ENCODE measurements at places on chromosomes 3 and 15.

GRCh38 chr3:89449086-89449485 is 341.7 kb downstream of the EPHA3 start:
- DNase-seq, result no peak

DNA sequence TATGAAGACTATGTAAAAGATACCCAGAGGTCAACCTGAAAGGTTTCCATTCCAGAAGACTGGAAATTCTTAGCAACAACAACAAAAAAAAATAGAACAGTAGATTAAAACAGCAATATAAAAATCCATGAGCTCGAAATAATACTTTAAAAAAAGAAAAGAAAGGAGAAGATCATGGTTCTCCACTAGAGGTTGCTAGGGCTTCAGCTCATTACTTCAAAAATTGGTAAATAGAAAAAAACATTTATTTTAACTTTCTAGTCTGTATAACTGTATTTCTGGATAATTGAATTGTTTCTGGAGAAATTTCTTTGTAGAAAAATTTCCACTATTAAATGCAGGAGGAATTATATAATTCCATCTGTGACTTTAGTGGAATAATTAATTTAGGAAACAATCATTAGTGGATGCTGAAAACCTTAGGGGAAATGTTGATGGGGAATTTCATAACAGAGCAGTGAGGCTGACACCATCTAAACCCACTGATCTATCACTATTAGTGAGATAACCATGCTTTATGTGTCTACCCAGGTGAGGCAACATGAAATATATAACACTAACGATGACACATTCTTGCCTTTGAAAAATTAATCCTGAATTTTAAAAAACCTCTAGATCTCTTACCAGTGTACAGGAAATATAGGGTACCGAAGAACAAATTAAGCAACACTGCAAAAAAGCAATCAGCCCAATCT is 62.5 kb upstream of the SNRK start:
- DNase-seq, result no peak

DNA sequence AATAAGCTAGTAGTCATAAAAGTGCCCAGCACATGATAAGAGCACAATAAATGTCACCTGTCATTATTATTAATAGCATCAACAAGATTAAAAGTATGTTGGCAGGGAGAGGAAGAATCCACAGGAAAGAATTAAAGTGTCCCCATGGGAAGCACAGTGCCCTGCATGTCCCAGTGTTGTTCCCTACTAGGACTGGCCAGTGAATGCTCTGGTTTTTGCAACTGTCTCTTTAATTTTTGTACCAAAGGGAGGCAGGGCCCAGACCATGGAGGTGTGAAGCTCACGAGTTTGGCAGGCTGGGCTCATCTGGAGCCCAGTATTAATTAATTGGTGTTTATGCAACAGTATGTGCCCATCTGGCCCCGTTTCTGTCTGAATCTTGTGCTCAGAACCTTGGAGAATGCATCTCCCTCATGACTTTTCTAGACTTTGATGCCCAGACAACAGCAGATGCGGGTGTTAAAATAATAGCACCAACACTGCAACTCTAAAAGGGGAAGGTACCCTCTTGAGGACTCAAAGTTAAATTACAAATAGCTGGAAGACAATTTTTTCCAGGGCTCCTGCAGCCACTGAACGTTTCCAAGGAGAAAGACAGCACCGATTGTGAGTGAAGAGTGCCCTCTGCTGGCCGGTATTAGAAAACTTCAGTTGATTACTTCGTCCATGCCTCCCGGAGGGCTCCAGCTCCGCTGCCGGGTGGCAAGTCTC is 71.9 kb upstream of the SPATA12 start:
- peak; percentile 79 for DNase-seq

GRCh38 chr3:74390121-74390877 is 224.2 kb downstream of the CNTN3 start:
- no peak for DNase-seq

GRCh38 chr3:196327405-196327804 is 9.4 kb upstream of the DYNLT2B start:
- no peak for DNase-seq

DNA sequence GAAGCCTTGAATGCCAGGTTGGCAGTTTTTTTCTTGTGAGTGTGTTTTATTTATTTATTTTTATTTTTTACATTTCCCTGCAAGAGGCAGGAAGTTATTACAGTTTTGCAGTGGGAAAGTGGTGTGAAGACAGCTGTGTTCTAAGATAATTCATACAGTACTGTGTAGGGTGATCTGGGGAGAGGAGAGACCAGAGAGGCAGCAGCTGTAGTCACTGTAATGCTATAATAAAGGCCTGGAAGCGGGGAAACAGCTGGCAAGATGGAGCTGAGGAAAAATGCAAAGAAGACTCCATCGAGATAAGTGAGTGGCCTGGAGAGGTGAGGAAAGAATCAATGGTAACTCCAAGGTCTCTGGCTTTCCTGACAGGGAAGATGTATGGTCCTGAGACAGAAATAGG is 23.1 kb downstream of the CNTN3 start:
- no peak for DNase-seq

DNA sequence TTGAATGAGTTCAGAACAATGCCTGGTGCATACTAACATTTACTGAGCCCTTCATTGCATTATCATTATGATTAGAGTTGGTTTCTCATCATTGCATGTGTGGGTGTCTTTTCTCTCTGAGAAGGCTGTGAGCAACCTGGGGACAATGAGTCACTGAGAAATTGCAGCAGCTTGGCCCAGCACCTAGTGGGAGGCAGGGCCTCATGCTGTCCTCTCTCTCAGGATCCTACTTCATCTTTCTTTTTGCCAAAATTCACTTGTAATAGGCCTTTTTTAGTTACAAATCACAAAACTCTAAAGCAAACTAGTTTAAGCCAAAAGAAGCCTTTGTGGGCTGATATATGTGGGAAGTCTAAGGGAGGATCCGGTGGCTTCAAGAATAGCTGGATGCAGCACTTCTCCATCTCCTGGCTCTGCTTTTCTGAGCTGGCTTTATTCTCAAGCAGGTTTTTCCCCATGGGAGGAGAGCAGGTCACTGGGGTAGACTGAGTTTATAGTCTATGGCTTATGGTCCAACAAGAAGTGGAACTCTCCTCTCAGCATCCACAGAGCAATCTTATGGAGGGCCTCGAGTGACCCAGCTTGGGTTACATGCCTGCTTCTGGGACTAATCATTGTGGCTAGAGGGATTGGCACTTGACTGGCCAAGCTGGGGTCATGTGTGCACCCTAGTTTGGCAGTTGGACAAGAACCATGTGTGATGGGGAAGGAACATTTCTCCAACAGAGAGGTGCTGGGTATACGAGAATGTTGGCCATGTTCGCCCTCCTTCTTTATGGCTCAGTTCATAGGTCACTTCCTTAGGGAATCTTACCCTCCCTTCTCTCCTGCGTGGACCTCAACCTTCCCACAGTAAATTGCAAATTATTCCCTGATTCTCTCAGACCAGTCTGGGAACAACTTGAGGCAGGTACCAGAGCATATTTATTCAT is 8.7 kb upstream of the CAMK1 start:
- peak; percentile 88 for DNase-seq

DNA sequence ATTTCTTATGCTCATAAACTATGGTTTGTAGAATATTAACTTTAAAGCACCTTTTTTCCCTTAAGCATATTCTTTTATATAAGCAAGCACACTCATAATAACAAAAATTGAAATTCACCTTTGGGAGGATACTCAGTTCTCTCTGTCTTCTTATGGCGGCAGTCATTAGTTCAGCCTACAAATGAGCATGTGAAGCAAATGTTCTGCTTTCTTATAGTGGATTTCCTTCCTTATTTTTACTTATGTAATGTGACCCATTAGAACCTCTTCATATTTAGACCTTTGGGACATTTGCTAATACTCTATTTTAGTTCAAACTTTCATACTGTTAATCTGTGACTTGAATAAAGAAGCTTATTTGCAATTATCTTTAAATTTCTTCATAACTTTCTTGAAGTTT is at the start of gene P2RY13:
TSS of gene P2RY13 (minus strand) at position 187 of the 400 bp plus-strand sequence. CDS start at position 166, 21 bp downstream.
- no peak for DNase-seq

GRCh38 chr3:64229903-64230302 is 4.6 kb upstream of the PRICKLE2 start:
- DNase-seq, result no peak

DNA sequence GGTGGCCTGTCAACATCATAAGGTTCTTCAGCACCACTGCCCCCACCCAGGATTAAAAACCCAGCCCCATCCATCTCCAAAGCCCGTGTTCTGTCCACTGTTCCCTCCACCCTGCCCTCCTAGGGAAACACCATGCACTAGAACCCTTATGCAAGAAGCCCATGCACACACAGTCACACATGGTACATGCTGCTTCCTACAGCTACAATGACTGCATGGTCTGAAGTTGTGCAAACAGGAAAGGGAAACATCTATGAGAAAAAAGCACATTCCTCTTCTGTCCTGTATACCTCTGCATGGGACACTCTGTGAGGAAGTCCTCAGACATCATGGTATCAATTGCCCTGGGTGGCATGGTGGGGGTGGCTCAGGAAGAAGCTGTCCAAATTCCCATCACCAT is 108.6 kb upstream of the MRPS22 start:
- no peak for DNase-seq

- DNase-seq, result no peak
These were observed 116.2 kb upstream of the CHRM5 start for GRCh38 chr15:33852094-33852493.

DNA sequence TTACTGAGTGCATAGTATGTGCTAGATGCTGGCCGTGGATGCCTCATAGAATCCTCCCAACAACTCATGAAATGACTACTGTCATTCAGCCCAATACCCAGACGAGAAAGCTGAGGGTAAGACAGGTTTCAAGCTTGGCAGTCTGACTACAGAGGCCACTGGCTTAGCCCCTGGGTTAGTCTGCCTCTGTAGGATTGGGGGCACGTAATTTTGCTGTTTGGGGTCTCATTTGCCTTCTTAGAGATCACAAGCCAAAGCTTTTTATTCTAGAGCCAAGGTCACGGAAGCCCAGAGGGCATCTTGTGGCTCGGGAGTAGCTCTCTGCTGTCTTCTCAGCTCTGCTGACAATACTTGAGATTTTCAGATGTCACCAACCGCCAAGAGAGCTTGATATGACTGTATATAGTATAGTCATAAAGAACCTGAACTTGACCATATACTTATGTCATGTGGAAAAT is 1.0 kb upstream of the CCR5 start:
- DNase-seq, result peak; percentile 63

- DNase-seq, result no peak
These were observed 2.4 kb downstream of the NEDD4 start for GRCh38 chr15:55990998-55991397.

- DNase-seq, result no peak
These were observed 1104.6 kb downstream of the OTOL1 start for GRCh38 chr3:162601101-162601670.

DNA sequence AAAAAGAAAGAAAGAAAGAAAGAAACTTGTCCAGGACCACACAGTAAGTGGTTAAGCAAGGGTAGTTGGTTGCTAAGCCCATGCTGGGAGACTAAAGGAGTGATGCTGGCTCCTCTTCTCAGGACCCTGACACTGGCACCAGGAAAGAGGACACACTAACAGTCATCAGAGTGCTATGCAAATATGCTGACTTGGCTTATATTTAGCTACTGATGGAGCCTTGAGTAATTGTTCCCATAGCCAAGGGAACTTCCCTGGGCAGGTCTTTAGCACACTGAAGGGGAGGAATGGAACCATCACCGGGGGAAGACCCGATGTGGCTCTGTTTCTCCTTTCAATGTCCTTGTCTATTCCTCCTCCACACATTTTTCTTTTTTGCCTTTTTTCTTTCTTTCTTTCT is 6.2 kb downstream of the TMEM40 start:
- no peak for DNase-seq

- DNase-seq, result no peak
These were observed 10.5 kb upstream of the NIT2 start for GRCh38 chr3:100324044-100324443.

DNA sequence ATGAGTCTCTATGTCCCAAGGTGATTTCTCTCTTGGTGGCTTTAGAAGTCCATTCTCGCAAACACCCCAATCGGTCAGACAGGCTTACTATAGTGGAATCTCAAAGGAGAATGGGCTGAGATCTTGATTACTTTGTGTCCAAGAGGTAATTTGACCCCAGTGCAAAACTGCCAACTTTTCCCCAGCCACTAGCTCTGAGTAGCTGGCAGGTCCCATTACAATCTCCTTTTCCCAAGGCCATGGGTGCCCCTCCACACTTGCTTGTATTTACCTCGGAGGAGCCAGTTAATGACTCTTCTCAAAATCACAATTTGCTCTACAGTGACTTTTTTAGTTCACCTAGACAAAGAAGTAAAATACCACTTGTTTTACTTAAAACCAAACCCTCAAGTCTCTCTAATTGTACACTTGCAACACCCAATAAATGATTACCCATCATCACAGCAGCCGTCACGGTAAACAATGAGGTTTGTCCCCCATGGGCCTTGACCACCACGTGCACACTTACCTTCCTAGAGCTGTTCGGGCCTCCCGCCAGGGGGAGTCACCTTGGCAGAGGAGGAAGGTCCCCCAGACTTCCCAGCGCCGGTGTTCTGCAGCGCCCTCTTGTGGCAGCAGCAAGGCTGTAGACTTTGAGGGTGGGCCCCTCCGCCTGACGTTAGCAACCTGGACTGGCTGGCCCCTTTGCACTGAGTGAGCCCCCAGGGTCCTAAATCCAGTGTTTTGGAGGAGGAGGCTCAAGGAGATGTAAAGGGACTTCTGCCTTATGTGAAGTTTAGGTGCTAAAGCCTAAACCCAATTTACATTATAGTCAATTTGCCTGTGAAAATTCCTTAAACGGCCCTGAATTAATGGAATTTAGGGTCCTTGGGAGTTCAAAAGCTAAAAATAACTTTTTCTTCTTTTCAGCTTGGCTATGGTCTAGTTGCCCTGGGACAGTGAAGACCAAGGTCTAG is 18.7 kb upstream of the HDAC11 start:
- peak; percentile 86 for DNase-seq

DNA sequence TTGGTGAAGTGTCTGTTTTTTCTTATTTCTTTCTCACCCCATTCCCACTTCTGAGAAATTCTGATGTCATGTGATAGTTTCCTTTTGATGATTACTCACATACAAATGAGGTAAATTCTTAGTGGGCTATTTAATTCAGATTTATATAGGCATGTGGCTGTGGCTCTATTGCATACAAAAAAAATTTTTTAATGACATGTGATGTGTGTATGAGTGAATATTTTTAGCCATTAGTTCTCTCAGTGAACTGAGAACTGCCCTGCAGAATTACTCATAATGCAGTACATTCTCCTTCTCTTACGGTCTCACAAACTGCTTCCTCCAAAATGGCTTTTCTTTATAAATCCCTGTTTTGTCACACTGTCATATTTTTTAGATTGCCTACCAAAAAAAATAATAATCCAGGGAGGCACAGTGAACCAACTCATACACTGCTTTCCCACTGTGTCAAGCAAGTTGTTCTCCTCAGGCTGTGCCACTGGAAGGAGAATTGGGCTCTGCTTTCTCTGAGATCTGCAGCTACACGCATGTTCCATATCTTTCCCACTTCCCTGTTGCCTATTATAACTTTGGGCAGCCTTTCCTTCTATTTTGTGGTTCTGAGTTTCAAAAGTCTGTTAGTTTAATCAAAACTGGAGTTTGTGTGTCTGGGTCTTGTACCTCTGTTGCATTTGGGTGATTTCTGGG is 415.7 kb upstream of the THBS1 start:
- DNase-seq, result no peak

- DNase-seq, result no peak
These were observed 70.2 kb upstream of the ZBTB20 start for GRCh38 chr3:115217292-115217677.

GRCh38 chr3:8893001-8893400 is 70.3 kb downstream of the RAD18 start:
- DNase-seq, result no peak
